ENCODE measurements at places on chromosomes 2 and 18.
A peak's percentile ranks its signal among the peaks of the same experiment; 100 is the strongest.

GRCh38 chr2:77314721-77315120 is 207.5 kb downstream of the LRRTM4 start:
- DNase-seq, result no peak

DNA sequence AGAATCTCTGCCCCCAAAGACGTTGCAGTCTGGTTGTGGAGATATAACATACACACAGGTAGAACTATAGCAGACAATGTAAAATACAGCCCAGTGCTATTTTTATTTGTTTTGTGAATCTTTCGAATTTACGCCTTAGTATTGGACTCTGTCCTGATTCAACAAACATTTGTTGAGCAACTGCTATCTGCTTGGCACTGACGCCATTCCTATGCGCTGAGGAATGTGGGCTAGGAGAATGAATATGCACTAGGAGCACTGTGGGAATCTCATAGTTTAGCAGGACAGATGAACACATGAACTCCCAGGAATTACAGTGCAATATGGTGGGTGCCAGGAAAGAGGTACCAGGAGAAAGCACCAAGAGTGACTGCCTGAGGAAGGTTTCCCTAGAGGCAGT is 181.7 kb upstream of the SIX3 start:
- DNase-seq, result no peak

- no peak for DNase-seq
These were observed 37.4 kb downstream of the TMEM87B start for GRCh38 chr2:112092286-112093041.

- DNase-seq, result no peak
These were observed 221.0 kb downstream of the LTBP1 start for GRCh38 chr2:33167622-33168245.

DNA sequence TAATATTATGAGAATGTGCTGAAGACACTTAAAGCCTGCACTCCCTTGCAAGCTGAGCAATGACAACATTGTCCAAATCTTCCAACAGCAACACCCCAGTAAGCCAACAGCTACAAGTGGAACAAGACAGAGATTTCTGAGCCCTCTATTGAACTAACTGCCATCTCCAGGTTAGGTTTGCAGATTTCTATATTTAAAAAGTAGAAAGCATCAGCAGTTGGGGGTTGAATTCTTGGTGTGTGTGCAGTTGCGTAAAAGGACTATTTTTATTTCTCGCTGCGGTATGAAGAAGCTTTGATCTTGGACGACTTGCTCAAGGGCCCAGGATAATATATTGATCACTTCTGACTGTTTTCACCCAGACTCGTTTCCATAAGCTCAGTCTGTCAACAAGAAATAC is 106.2 kb upstream of the ZFP36L2 start:
- DNase-seq, result no peak

DNA sequence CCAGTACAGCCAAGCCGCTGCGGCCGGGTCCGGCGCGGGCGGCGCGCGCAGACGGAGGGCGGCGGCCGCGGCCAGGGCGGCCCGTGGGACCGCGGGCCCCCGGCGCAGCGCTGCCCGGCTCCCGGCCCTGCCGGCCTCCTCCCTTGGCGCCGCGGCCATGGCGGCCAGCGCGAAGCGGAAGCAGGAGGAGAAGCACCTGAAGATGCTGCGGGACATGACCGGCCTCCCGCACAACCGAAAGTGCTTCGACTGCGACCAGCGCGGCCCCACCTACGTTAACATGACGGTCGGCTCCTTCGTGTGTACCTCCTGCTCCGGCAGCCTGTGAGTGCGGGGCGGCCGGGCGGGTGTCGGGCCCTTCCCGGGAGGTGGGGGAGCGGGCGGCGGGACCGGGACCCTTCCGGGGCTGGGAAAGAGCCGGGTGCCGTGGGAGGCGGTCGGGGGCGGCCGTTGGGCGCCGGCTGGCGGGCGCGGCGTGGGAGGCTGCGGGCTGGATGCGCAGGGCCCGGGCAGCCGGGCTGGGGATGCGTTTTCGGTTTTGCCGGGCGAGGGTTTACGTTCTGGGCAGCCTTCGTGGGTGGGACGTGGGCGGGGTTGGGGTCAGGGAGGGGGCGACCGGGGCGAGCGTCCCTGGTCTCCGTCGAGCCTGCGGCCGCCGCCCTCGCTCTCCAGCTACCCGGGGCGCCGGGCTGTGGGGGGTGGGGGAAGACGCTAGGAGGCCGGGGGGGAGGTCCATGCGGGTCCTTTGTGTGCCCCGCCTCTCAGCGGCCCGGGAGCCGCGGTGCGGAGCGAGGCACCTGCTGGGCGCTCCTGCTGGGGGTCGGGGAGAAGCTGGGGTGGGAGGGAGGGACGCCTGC is 537 bp downstream of the AGFG1 start:
- DNase-seq, result peak; percentile 46

DNA sequence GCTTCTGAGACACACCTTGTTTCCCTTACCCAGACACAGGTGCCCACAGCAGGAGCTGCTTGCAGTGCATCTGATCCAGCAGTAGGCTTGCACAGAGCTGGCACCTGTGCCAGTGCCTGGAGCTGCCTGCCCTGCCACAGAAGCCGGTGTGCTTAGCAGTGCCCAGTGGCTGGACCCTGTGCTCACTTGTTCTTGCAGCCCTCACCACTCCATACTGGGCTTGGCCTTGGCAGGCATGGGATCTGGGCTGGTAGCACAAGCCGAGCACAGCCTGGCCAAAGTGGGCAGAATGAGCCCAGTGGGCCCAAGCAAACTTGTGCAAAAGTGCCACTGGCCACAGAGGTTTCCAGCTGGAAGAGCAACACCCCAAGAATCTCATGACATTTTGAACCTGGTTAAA is 1950.4 kb downstream of the SUCLG1 start:
- no peak for DNase-seq

DNA sequence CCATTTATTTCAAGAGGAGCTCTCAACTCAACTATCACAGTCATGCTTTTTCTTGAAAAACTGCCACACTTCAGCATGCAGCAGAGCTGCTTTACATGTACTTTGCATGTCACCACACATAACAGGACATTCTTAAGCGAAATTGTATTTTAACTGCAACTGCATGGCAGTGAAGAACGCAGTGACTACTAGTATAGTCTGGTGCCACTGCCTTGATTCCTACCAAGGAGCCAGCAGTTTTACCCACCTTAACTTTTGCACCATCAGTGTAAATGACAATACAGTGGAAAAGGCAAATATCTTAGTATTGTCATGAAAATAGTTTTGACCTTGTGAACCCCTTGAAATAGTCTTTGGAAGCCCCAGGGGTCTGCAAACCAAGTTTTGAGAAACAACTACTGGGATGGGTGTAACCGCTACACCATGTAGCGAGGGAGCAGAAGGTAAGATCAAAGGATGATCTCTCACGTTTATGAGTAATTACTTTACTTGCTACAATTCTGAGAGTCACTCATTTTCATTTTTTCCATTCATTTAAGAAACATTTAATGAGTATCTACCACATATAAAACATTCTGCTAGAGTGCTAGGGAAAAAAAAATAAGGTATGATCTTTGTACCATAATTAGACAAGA is 32.3 kb upstream of the MPP4 start:
- no peak for DNase-seq

DNA sequence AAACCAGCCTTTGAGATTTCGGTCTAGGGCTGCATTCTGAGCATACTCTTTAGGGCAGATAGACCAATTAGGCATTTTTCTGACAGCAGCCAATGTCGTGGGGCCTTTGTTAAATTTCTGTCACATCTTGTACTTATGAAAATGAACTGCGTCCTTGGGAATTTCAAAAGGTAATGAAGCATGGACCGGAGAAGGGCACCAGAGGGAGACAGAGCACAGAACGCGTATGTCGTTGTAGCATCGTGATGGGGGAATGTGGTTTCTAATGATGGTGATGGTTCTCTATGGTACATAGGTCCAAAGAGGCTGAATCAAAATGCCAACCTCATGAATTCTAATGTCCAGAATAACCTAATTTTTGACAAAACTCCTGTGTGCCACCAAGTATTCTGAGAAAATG is 483.9 kb upstream of the CRIM1 start:
- no peak for DNase-seq

GRCh38 chr18:46356278-46357033 is 252.3 kb downstream of the HAUS1 start:
- DNase-seq, result no peak

DNA sequence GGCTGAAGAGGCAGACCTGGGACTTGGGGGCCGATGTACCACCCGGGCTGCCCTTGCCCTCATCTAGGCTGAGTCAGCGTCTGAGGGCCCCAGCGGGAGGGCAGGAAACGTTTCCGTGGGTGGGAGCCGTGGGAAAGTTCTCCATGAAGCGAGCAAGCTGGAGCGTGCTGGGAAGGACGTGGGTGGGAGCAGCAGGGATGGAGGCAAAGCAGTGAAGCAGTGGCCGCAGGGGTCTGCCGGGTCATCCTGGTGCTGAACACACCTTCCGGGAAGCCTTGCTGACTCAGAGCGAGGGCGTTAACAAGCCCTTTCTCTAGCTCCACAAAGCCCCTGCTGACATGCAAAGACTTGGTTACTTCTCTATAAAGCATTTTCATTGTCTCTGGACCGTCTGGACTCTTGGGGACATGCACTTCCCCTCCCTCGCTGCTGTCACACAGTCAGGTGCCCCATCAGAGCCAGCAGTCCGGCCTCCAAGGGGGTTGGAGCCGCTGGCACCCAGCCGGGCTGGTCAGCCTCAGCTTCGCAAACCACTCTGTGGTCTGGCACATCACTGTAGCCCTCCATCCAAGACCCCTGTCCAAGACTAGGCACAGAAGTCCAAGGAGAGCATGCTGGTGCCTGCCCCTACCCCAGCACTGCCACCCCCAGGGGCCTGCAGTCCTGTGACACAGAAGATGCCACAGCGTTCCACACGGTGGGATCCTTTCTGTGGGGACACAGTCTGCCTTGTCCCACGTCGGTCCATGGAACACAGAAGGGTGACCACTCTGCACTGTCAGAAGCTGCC is 115.1 kb upstream of the GPC1 start:
- DNase-seq, result no peak

DNA sequence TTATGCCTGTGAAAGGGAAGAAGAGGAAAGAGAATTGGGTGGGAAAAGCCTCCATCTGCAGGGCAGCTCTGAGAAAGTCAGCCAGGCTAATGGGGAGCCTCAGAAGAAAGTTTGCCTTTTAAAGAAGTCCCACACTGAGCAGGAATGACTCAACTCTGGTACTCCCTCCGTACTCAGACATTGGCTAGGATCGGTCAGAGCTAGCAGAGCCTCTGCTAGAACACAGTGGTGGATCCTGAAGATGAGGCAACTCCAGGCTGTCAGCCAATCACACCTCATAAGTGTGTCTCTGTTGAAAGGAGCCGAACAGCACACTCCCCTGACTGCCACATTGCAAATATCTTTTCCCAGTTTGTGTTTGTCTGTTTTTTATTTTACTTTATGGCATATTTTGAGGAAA is 96.9 kb downstream of the HNRNPLL start:
- no peak for DNase-seq

DNA sequence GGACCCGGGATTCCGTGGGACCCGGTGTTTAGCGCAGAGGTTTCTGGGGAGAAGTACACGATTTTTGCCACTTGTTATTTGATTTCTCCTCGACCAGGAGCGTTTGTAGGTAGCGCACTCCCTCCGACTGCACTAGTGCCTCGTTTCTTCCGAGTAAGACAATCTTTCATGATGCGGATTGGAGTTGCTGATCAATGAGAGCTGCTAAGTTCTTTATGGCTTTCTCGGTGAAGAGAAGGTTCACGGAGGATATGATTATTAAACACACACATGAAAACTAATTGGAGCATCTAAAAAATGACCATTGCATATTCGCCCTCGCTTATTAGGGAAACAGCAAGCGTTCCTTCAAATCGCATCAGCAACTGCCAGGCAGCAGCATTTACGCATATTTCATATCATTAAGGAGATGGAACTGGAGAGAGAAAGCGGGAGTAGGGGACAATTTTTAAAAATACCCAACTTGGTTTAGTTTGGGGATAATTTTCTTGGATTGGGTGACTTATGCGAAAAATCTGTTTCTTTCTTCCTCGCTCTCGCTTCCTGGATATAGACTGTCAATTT is 616 bp downstream of the EML6 start:
- DNase-seq, result no peak

GRCh38 chr18:55489034-55489986 is 98.7 kb downstream of the TCF4 start:
- DNase-seq, result no peak

DNA sequence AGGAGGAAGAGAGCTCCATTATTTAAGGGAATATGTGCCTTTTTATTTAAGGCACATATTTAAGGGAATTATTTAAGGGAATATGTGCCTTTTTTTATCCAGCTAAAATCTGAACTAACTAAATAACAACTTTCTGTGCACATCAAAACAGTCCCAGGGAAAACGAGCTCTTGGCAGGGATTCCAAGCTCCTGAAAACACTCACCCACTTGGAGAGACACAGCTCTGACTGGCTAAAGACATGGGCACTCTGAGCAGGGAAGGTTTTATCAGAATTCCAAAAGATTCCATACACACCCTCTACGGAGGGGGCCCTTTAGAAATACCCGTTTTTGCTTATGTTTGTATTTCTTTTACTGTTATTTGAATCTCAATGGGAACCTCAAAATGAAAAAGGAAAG is 181.0 kb downstream of the ZNF516 start:
- no peak for DNase-seq

GRCh38 chr2:32402091-32402490 is 45.3 kb downstream of the BIRC6 start:
- no peak for DNase-seq

GRCh38 chr2:39636306-39636705 is 29.4 kb upstream of the TMEM178A start:
- no peak for DNase-seq

- DNase-seq, result no peak
These were observed 112.7 kb upstream of the SERPINE2 start for GRCh38 chr2:224151680-224152310.

DNA sequence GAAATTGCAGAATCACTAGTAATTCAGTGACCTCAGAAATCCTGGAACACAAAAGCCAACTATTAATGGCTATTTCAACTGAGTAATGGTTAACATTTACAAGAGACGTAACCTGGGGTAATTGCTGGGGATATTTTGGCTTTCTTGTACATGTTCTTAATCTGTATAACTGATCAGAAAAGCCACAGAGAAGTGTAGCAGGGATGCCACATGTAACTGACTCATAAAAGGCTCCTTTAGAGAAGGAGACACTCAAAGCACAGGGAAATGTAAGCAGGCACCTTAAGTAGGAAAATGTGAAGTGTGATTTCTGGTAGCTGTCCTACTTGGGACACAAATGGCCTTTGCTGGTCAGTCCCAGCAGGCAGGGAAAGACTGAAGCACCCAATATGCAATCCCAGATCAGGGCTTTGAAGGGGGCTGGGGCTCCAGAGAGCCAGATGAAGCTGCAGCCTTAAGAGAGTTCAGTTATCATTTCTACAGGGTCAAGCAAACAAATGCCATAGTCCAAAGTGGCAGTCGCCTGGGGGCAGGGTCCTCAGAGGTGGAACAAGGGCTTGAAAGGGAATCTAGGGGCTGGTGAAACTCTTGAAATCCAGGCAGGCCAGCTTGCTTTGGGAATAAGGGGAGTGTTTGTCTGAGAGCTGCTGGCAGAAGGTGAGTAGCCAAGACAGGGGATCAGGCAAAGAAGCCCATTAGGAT is 7.2 kb upstream of the SPOPL start:
- no peak for DNase-seq

GRCh38 chr18:52236131-52236530 is 103.9 kb upstream of the DCC start:
- no peak for DNase-seq

- no peak for DNase-seq
These were observed 55.1 kb upstream of the ACVR2A start for GRCh38 chr2:147789720-147790119.

- no peak for DNase-seq
These were observed 35.6 kb downstream of the UBR3 start for GRCh38 chr2:169862816-169863215.

GRCh38 chr18:62847081-62847480 is 131.7 kb downstream of the PHLPP1 start:
- no peak for DNase-seq

Measured in CD4-positive, CD25-positive, alpha-beta regulatory T cell (primary cell).